ENCODE measurements at places on chromosomes 4 and X. TPM values are rescaled to one million over a fixed set of nuclear protein-coding genes. Genes with fewer than 3 reads are reported as not detected.

POU3F4 gene
- polyA plus RNA-seq = not detected

FGF13 gene
- polyA plus RNA-seq = 0.12 TPM

TNIP3 gene
- 0.28 TPM for polyA plus RNA-seq

GLUD2 gene
- 0.31 TPM for polyA plus RNA-seq

DNA sequence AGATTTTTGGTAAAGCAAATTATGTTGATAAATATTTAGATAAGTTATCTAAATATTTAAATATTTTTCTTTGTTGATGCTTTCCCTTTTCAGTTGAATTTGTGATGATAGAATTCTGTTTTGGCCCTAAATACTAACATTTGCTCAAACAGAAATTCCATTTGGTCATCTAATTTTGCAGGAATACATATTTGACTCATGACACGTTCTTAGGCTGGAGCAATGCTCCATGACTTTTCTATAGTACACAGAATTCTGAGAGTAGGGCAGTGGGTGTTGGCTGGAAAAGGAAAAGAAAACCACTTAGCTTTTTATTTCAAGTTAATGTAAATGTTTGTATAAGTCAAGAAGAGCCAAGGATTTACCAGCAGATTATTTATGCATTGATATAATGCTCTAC is 58.6 kb upstream of the GK2 start:
- DNase-seq = no peak

GRCh38 chr4:15498356-15498755 is 28.7 kb downstream of the CC2D2A start:
- peak; percentile 48 for DNase-seq

DNA sequence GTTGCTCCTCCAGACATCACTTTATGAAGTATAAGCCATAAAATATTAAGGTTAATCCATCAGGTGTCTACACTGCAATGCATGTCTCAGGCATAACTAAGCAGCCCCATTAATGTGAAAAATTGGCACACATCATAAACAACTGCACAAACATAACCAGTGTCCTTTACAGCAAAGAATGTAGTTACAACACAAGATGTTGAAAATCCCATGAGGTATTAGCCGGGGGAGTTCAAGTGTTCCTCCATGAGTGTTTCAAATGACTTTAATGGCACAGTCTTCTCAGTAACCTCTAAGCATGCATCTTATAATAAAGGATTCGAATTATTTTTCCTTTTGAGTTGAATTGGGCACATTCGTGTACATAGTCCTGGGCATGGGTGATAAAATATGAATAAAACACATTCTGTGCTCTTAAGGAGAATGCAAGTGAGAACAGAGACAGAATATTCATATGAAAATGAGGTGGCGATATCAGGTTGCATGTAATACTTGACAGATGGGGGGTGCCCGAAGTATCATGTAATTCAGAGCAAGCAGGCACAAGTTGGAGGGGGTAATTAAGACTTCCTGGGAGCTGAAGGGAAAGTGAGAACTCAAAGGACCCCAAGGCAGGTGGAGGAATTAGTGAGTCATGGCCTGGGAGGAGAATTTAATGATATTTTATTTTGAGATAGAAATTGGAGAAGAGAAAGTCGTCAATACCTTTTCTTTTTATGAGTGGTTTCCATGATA is 18.2 kb upstream of the VCX2 start:
- DNase-seq = no peak

GRCh38 chr4:4658052-4658451 is 116.2 kb upstream of the STX18 start:
- no peak for DNase-seq

DNA sequence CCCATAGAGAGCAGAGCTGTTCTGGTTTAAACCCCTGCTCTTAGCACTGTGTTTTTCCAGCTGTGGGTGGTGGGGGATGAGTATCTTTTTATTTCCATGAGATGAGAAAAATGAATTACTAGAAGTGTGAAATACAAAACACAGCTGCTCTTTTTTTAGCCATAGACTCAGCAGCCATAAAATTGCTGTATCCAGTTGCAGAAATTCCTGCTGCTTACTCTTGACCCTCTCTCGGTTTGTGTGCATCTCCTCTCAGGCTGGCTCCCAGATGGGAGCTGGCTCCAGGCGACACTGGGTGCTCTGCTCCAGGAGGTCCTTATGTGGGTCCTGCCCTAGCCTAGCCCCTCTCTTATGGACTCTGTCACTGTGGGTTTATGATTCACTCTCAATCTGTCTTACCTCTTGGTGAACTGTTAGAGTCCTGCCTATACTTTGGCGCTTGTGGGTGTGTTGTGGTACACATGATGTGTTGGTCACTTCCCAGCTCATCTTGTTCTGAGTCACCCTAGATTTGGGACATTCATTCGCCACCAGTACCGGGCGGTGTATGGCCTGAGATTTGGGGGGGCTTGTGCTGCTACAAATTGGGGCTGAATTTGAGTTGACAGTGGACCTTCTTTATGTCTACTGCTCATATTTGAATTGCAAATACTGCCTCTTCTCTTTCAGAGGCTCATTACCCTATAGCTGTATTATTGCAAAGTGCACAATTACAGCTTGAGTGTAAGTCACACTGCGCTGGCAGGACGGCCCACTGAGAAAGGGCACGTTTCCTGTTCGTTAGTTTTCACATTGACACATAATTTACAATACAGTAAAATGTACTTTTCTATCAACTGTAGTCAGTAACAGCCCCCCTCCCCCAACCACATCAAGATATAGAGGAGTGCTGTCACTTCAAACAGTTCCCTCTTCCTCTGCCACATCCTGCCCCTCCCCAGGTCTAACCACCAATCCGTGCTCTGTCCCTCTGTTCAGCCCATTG is 46.9 kb upstream of the MSANTD1 start:
- no peak for DNase-seq

- no peak for DNase-seq
Measured at GRCh38 chr4:86961605-86962295, 26.9 kb downstream of the AFF1 start.

- no peak for DNase-seq
Measured at GRCh38 chr4:47996021-47996420, 20.5 kb downstream of the CNGA1 start.

DNA sequence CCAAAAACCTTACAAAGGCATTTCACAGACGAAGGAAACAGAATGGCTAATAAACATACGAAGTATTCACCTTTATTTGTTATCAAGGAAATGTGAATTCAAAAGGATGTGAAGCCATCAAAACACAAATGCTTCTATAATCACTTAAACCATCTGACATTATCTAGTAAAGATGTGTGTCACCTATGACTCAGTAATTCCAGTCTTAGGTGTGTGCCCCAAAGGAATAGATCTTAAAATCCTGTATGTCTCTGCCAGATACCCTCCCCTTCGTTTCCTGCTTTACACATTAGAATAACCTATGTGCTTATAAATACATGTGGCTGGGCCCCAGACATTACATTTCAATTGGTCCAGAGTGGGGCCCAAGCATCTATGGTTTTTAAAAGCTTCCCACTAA is 41.8 kb upstream of the CEP135 start:
- DNase-seq = no peak

DNA sequence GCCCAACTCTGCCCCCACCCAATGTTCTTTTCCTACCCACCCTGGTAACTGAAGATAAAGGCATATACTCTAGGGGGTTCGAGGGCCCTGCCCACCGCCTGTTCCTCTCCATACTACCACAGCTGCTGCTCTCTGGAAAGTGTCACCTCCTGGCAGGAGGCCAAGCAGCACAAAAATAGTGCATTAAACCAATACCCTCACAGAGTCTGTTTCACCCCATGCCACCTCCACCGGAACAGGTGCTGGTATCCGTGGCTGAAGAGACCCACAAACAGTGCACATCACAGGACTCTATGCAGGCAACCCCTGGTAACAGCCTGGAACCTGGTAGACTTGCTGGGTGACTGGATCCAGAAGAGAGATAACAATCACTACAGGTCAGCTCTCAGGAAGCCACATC is 85.1 kb upstream of the CTSO start:
- no peak for DNase-seq

GRCh38 chr4:80610845-80611677 is 275.5 kb downstream of the CFAP299 start:
- no peak for DNase-seq

DNA sequence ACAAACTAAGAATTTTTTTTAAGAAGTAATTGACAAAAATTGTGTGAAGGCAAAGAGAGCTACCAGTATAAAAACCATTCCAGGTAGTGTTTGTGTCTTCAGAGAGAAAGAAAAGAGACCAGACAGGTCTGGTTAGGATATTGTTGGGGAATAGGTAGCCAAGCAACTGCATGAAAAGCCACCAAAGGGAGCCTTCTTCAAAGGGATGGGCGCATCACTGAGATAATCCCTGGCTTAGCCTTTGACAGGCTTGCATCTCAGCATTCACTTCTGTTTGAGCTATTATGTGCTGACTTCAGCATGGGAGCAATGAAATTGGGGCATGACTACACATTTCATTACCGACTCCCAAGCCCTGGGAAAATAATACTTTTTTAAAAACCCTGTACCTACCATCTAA is 496.6 kb downstream of the IL1RAPL1 start:
- no peak for DNase-seq

- DNase-seq = no peak
Measured at GRCh38 chr4:53586121-53586816, 5.0 kb downstream of the LNX1 start.

- no peak for DNase-seq
Measured at GRCh38 chr4:90542216-90542615, 415.0 kb downstream of the CCSER1 start.

- no peak for DNase-seq
Measured at GRCh38 chr4:15149234-15149838, 147.1 kb downstream of the CPEB2 start.

DNA sequence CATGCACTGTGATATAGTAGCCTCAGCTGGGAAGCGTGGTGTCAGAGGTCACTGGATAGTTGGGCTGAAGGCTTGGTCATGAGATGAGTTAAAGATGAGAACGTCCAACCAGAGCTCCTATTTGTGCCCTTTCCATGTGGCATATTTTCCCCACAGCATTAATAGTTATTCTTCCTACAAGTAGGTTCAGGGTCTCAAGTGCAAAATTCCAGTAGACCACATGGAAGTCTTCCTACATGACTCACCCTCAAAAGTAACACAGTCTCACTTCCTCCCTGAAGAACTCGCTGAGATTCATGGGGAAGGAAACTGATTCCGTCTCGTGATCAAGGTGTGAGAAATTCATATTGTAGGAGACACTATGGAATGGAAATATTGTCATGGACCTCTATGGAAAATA is 1212.5 kb upstream of the PRKX start:
- no peak for DNase-seq

DNA sequence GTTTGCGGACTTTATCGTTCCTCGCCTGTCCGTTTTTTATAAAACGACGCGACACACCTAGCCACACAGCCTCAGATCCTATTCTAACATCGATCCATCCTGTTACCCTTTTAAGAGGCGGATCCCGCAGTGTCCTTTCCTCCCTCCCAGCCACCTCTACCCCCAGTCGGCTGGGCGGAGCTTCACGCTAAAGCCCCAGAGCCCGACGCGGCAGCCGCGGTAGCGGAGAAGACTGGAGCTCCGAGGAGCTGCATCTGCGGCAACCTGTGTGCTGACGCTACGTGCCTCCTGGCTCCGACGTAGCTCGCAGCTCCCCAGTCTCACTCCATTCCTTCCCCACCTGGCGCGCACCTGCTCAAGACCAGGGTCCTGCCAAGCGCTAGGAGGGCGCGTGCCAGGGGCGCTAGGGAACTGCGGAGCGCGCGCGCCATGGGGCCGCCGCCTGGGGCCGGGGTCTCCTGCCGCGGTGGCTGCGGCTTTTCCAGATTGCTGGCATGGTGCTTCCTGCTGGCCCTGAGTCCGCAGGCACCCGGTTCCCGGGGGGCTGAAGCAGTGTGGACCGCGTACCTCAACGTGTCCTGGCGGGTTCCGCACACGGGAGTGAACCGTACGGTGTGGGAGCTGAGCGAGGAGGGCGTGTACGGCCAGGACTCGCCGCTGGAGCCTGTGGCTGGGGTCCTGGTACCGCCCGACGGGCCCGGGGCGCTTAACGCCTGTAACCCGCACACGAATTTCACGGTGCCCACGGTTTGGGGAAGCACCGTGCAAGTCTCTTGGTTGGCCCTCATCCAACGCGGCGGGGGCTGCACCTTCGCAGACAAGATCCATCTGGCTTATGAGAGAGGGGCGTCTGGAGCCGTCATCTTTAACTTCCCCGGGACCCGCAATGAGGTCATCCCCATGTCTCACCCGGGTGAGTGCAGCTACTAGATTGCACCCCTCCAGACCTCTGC is at the start of gene RNF128:
Gene RNF128 (plus strand): TSS at position 217 of the 953 bp plus-strand sequence. CDS start 213 bp downstream, at position 430.
- DNase-seq = peak; percentile 12

DNA sequence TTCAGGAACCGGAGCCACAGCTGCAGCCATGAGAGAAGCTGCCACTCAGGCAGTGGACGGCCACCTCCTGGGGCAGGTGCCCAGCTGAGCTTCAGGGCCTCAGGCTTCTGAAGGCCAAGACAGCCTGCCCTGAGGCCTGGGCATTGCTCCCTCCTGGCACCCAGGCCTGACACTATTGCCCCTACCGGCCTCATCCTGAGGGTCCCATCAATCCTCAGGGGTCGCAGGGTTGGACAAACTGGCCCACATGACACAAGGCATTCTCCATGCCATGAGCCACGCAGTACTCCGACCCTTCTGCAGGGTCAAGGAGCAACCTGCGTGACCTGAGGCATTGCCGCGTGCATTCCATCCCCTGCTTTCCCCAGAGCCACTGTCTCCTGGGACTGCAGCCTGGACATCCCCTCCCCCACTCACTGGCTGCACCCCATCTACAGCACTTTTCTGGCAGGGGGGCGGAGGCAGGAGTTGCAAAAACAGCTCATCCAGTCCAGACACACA is 3.0 kb upstream of the ZFP92 start:
- DNase-seq = no peak

All from SK-N-SH (cell line).